Cortex of kidney (tissue), 1 donor: ENCODE measurements at places on chromosomes 5 and 9.
A peak's percentile ranks its signal among the peaks of the same experiment; 100 is the strongest.

- DNase-seq: no peak
Measured at GRCh38 chr9:83419961-83420360, 118.2 kb downstream of the FRMD3 start.

DNA sequence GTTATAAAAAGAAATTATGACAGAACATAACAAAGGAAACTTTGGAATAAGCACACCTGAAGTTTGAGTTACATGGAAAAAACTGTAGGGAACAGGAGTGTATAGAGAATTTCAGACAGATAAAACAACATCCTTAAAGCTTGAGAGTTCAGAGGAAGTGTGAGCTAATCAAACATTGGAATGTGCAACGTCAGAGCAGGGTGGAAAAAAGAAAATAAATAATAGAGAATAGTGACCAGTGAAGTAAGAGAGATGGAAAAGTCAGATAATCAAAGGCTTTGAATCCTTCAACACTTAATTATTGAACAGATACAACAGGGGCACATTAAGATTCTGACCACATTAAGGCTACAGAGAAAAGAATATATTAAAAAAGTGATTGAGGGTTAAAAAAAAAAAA is 128.5 kb upstream of the CDH10 start:
- no peak for DNase-seq

GRCh38 chr9:83930881-83931280 is 9.6 kb upstream of the KIF27 start:
- no peak for DNase-seq

DNA sequence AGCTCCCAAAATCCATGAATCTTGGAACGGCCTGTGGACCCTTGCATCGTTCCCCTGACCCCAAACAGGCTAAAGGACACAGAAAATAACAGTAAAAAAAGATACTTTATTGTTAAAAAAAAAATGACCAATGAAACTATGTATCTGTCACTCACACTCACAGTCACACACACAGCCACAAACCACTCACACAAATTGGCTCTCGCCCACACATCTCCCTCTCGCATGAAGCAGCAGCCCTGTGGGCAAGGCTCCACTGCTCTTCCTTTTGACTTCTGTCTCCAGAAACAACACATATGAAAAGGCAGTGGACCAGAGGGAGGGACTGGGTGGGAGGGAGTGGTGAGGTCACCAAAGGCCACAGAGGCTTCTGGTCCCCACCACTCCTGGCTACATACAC is 56.6 kb downstream of the SLC36A1 start:
- no peak for DNase-seq

- DNase-seq: no peak
Measured at GRCh38 chr5:77156379-77156778, 54.1 kb upstream of the PDE8B start.

GRCh38 chr9:72149231-72149975 is at the start of gene GDA:
TSS of gene GDA (plus strand) at chr9:72149440. CDS start at chr9:72149560, 120 bp downstream.
- DNase-seq: no peak

GRCh38 chr9:6109571-6109970 is 94.1 kb upstream of the RANBP6 start:
- no peak for DNase-seq

- DNase-seq: no peak
Measured at GRCh38 chr9:136085815-136086212, 9.3 kb downstream of the NACC2 start.

DNA sequence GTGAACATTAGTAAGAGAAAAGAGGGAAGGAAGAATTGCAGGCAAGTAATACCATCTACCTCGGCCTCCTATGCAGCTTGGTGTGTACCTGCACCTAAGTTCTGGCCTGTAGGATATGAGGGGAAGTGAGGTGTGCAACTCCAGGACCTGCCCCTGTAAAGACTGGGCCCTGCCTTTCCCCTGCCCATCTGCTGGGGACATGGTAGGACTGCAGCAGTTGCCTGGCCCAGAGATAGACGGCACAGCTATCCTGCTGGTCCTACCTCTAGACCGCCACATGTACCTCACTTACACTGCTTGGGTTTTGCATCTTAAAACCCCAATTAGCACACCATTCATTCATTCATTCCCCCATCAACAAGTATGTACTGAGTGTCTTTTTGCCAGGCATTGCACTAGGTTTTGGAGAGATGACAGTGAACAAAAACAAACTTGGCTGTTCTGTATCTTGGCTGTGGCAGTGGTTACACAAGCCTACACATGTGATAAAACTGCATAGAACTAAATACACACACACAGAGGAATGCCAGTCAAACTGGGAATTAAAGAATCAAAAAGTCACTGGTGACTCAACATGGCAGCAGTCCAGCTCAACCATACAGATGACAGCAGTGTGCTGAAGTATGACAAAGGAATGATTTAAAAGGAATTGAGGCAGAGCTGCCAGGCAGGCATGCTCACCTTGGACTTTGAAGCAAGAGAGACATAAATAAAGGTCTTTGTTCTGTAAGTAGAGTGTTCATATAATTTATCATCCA is 23.3 kb upstream of the MGAT1 start:
- DNase-seq: no peak

DNA sequence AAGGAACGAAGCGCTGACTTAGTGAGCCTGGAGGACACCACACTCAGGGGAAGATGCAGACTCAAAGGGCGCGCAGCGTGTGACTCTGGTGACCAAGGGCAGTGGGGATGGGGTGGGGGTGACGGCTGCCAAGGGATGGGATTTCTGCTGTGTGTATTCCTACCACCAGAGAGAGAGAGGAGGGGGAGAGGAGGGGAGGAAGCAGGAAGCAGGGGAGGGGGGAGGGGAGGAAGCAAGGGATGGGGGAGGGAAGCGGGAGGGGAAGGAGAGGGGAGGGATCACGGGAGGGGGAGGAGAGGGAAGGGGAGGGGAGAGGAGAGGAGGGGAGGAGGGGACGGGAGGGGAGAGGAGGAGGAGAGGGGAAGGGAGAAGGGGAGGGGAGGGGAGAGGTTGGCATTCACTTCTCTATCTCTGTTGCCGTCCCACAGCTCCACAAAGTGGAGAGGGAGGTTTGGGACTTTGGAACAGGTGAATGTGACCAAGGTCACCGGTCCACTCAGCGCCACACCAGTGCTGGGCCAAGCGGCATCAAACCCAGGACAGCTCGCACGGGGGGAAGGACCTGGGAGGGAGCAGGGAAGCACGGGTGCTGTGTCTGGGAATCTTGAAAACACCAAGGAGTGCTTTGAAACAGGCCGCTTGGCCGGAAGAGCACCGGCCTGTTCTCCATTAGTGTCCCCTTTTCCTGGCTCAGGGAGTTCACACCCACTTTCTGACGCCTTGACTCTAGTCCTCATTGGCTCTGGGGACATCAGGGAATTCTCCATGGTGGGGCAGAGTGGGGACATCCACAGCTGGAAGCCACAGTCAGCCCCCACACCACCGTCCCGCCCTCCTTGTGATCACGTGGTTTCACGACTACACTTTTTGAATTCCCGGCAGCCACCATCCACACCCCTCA is 77.4 kb downstream of the VAV2 start:
- no peak for DNase-seq

DNA sequence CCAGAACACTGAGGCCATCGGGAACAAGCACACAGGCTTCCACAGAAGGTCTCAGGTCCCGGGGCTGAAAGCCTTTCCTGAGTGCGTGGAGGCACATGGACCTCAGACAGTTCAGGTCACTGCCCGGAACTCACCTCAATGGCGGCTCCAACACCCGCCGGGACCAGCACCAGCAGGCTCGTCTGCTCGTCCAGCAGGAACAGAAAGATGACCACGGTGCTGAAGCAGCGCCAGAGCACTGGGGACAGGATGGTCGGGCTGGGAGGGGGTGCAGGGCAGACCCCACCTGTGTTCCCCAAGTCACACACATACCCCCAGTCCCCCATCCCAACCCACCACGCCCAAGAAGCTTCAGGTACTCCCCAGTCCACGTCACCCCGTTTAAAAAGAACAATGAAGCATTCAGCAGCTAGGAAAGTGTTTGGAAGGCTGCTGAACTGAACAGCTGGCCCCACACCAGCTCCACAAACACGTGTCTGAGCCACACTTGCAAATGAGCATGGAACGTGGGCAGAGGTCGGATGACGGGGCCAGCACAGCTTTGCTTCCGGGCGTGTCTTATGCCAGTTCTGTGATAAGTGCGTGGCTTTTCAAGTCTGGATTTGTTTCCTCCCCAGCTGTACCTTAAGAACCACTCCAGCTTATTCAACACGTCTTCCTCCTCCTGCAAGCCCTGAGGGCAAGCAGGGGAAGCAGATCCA is 14.6 kb downstream of the CLPTM1L start:
- no peak for DNase-seq

GRCh38 chr9:137551264-137552021 is at the start of gene MRPL41:
TSS of gene MRPL41 (plus strand) at chr9:137551879. CDS start at chr9:137552082, 203 bp downstream.
- peak; percentile 63 for DNase-seq

DNA sequence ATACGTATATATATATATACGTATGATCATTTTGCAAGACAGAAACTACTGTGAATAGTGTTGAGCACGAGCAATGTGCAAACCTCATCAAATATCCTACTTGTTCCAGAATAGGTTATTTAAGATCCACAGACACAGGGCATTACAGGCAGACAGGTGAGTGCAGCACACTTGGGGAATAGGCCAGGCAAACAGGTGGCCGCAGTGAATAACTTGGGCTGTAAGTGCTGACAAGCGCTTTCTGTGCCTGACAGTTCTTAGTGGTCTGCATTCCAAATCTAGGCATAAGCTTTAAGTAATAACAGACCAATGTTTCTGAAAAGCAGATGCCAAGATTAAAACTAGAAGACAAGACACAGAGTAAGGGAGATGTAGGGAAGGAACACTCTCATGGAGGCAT is 77.9 kb downstream of the LHFPL2 start:
- DNase-seq: no peak

GRCh38 chr5:31664566-31664965 is 25.6 kb downstream of the PDZD2 start:
- no peak for DNase-seq

DNA sequence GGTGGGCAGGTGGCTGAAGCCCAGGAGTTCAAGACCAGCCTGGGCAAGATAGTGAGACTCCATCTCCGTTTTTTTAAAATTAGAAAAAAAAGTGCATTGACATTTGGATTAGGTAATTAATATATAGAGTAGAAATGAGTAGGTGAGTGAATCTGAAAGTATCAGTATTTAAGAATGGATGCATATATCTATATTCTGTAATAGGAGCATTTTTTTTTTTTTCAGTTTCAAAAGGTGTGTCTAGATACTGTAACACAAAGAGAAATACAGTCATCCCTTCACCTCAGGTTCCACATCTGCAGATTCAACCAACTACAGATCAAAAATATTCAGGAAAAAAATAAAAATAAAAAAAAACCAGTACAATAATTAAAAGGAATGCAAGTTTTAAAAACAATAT is 50.8 kb downstream of the RBM27 start:
- DNase-seq: no peak

DNA sequence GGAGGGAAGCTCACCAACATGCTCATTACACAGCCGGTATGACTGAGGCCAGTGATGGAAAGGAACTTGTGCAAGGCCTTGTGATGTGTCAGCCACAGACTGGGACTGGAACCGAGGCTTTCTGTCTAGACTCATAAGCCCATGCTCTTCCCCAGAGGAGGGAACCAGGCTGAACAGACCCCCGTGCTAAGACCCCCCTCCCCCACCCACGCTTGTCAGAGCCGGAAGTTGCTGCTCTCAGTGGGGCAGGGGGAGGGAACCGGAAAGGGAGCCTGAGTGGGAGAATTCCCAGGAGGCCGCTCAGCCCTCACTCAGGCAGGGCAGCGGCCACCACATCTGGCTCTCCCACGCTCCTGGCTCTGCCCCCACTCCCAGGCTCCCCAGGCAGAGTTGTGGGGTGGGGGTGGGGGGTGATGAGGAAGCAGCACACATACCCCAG is 4.1 kb upstream of the PDGFRB start:
- DNase-seq: no peak

DNA sequence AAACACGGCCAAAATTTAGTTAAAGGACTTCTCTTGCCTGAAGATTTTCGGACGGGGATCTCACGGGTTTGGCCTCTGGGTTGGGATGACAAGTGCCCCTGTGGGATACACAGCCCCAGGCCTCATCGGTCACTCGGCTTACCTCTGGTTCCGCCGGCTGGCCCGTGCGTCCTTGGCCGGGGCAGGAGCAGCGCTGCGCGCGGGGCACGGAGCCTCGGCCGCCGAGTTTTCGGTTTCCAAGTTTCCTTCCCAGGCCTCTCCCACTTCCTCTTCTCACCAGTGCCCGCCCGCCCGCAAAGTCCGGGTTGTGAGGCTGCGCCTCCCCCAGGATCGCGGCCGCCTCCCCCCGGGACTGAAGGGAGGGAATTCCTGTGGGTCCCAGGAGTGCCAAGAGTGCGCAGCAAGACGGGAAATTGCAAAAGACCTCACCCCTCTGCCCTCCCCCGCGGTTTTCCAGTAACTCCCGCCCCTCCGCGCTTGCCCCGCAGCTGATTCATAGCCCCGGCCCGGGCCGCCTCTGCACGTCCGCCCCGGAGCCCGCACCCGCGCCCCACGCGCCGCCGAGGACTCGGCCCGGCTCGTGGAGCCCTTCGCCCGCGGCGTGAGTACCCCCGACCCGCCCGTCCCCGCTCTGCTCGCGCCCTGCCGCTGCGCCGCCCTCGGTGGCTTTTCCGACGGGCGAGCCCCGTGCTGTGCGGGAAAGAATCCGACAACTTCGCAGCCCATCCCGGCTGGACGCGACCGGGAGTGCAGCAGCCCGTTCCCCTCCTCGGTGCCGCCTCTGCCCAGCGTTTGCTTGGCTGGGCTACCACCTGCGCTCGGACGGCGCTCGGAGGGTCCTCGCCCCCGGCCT is at the start of gene OSMR:
OSMR (plus strand) TSS at position 487 of the 853 bp plus-strand sequence. CDS start 23,033 bp downstream, outside the sequence.
- no peak for DNase-seq

- DNase-seq: no peak
Measured at GRCh38 chr5:150068961-150069645, 17.3 kb downstream of the CSF1R start.

GRCh38 chr5:54087436-54087835 is 222.9 kb downstream of the ARL15 start:
- no peak for DNase-seq

DNA sequence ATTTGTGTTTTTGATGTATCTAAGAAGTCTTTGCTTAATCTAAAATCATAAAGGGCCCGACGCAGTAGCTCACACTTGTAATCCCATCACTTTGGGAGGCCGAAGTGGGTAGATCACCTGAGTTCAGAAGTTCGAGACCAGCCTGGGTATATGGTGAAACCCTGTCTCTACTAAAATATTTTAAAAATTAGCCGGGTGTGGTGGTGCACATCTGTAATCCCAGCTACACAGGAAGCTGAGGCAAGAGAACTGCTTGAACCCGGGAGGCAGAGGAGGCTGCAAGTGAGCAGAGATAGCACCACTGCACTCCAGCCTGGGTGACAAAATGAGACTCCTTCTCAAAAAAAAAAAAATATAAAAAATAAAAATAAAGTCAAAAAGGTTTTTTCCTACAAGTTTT is 9.6 kb downstream of the IL6ST start:
- no peak for DNase-seq

- no peak for DNase-seq
Measured at GRCh38 chr9:133164191-133164590, 477 bp upstream of the GBGT1 start.

- DNase-seq: no peak
Measured at GRCh38 chr5:143209881-143210395, 193.5 kb downstream of the NR3C1 start.

- no peak for DNase-seq
Measured at GRCh38 chr9:2502210-2502609, 119.4 kb upstream of the VLDLR start.

- DNase-seq: no peak
Measured at GRCh38 chr9:137139468-137140150, 655 bp downstream of the GRIN1 start.

- DNase-seq: no peak
Measured at GRCh38 chr9:109379513-109379912, 58.7 kb upstream of the EPB41L4B start.

GRCh38 chr9:14485366-14485765 is 171.4 kb upstream of the NFIB start:
- no peak for DNase-seq
